IMR-90 (cell line): ENCODE measurements at places on chromosomes 6 and 20.

DNA sequence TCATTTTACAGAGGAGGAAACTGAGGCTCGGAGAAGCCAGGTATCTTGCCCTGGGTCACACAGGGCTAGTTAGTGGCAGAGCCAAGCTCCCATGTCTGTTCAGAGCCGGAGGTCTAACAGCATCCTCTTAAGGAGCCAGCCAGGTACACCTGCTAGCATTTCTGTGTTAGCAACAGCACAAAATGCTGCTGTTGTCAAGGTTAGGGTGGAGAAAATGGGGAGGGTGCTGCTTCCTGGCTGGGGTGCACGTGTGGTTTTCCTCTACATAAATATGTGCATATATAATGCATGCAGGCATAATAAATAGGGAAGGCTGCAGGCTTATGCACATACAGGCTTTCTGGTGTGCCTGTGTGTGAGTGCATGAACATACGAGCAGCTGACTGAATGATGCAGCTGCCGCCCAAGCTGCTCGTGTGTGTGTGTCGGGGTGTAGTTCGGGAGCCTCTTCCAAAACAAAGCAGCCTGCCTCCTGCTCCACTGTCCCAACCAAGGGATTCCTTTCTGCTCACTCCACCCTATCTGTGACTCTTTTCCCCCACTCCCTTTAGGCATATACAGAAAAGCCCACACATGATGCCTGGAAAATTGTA, 86.6 kb downstream of the CD40 start:
- DNase-seq, result no peak

- peak; percentile 30 for DNase-seq
Measured at GRCh38 chr6:87832025-87832825, 130.2 kb upstream of the AKIRIN2 start.

- no peak for DNase-seq
Measured at GRCh38 chr6:20605061-20605460, 70.8 kb downstream of the CDKAL1 start.

DNA sequence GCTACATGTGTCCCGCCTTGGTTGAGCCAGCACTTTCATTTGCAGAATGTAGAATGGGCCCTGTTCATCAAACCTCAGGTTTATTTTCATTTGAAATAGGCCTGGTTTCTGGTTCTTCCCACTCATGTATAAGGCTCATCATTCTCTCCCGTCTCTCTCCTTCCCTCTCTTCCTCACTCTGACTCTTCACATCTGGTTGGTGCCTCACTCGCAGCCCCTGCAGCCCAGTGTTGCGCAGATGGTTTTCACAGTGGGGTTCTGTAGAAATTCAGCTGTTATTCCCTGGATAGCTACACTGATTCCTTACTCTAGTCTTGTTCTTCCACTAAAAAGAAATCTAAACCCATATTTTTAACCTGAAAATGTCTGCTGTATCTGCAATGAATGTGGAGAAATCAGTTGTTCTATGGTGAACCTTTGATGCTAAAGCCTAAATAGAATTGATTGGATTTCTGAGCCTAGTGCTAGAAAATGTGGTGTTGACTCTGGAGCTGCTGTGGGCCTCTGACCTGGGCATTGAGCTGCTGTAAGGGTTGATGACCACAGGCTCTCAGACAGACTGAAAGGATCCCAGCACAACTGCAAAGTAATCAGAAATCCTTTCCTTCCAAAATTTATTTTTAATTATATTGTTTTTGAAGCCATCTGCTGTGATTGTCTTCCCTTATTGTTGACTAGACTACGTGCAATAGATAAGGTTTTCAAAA, 150.3 kb downstream of the TMEM242 start:
- DNase-seq, result no peak

- no peak for DNase-seq
Measured at GRCh38 chr20:48718786-48719578, 108.8 kb downstream of the PREX1 start.

DNA sequence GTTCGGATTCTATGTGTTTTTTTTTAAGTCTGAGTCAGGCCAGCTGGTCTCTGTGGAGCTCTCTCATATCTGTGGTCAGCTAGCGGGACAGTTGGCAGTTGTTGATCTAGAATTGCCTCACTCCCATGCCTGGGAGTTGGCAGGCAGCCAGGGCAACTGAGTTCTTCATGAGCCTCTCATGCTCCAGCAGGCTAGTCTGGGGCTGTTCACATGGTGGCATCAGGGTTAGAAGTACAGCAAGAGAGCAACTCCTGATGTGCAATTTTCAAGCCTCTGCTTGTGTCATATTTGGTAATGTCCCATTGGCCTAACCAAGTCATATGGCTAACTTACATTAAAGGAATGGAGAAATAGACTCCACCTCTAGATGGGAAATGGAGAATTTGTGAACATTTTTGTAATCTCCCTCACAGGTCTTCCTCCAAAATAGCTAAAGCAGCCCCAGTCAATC, 6.7 kb upstream of the IFT52 start:
- peak; percentile 97 for DNase-seq

GRCh38 chr6:99422912-99423311, 2.2 kb downstream of the PNISR start:
- DNase-seq, result no peak

GRCh38 chr6:100415768-100416167, 49.0 kb downstream of the SIM1 start:
- DNase-seq, result no peak

- no peak for DNase-seq
Measured at GRCh38 chr6:34332251-34333198, 59.9 kb downstream of the NUDT3 start.

DNA sequence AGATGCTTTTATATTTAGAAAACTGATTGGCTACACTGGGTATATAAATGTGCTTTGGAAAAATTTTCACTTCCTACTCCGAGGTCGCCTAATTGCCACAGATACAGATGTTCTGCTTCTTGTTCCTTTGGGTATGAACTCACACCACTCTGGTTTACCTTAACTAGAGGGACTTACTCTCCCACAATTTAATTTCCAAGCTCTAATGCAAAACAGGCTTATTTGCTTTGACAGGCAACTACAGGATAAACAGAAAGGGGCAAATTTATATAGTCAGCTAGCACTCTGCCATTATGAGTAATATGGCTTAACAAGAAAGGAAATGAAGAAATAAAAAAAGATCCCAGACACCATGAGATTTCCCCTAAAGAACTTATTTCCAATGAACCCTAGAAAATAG, 156.9 kb upstream of the ZFP64 start:
- DNase-seq, result no peak

GRCh38 chr6:140048202-140048790, 673.8 kb upstream of the CITED2 start:
- DNase-seq, result no peak

DNA sequence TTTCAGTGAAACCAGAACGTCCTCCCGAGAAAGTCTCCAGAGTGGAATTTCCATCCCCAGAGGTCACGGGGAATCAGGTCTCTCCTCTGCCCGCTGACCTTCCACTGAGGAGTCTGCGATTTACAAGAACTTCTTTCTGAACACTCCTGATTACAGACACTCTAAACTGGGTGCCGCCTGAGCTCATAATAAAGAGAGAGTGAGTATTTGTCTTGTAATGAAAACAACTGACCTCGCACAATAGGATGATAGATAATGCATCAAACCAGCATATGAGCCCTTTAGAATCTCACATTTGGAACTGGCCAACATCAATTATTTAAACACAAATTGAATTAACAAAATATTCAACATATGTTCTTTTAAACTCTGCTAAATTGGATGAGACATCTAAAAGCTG, 47.5 kb downstream of the DLL1 start:
- DNase-seq, result no peak

GRCh38 chr20:62832212-62832922, 15.5 kb downstream of the COL9A3 start:
- DNase-seq, result no peak

- peak; percentile 27 for DNase-seq
Measured at GRCh38 chr6:25173246-25173645, 105.9 kb upstream of the CARMIL1 start.

DNA sequence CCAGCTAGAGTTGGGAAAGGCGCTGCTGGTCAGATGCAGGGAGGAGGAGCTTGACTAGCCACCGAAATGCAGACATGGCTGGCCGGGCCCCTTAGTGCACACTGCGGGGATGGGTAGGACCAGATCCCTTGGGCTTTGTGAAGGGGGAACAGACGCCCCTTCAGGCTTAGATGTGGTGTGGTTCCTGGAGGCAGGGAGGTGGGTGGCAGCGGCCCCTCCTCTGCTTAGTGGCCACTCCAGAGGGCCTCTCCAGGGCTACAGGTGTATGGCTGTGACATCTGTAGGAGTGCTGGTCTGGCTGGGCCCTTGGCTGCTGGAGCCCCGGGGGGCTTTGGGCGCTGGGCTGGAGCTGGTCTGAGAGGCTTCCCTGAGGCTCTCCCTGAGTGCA, 5.9 kb downstream of the CCND3 start:
- DNase-seq, result no peak

GRCh38 chr20:61934716-61935530, 130.8 kb downstream of the TAF4 start:
- peak; percentile 46 for DNase-seq

DNA sequence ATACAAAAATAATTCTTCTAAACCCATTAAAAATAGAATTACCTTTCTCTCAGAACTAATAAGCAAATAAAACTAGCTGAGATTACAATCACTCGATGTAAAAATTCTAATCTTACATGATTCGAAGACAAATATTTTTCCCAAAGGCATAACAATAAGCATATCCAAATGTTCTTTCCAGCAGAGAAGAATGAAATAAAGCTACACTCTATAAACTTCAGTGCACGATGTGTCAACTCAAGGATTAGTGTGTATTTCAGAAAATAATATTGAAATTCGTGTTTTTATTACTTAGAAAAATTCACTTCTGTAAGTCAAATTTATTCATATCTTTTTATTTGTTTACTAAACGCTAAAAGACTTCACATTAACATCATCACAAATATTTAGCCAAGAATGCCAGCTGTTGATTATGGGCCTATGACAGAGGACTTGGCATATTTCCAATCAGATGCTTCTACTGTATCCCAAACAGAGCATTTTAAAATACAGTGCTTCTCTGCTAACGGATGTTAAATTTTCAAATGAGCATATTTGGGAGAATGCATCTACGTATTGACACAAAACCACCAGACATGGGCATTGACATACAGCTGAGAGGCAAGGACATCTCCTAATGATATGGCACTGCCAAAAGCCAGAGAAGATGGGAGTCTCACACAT, 54.7 kb upstream of the PDE7B start:
- peak; percentile 7 for DNase-seq

DNA sequence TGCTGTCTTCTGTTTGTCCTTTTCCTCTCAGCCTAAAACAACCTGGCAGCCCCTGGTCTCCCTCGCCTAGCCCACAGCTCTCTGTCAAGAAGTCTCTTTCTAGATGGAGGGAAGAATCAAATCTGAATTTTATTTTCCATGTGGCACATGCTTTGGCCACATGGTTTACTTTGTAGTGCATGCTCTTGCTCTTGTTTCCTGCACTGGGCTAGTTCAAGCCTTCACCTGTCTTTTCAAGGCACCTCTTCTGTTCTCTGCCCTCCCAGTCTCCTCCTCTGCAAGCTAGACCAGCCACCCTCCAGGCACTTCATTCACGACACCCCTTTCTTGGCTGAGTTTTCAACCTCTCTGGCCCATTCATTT, 7.6 kb downstream of the PPP1R14C start:
- no peak for DNase-seq

DNA sequence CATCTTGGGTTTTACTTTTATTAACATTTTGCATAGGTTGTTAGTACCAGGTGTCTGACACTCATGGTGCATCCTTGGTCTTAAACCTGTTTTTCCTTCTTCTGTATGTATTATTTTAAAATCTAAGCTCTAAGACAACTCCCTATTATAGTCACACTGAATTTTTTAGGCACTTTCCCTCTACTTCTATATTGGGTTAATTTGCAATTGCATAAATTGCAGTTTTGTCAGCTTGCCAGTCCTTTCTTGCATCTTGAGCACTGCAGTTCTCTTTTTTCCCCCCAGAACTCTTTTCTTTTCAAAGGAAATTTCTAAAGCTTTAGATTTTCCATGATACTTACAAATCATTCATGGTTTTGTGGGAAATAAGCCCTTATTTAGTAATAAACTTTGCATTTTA, 70.6 kb downstream of the ZNF292 start:
- no peak for DNase-seq

DNA sequence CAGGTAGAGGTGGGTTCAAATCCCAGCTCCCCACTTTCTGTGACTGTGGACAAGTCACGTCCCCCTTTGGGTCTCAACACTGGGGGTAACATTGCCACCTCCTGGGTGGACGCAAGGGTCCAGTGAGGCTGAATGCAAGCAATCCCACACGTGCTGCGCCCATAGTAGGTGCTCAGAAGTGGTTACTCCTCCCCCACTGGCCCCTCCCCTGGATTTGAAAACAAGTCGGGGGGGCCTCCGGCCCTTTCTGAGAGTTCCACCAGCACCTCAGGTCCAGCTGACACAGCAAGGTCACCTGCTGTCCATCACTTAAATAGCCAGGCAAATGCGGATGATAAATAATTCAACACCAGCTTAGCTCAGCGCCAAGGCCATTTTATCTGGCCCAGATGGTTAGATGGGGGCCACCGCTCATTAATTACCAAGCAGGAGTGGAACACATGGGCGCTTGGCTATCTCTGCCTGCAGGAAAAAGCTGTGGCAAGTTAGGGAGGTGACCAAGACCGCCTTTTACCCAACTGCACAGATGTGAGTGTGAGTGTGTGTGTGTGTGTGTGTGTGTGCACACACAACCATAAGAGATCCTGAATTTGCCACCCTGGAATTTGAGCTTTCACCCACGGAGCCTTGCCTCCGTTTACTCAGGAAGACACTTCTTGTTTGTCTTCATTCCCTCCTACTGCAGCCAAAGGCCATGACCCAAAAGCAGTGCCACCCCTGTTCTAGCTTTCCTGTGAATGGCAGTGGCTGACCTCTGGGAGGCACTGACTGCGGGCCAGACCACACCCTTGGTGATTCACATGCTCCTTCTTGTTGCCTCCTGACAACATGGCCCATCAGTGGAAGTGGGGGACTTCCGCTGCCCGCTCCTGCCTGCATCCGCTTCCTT, 34.7 kb upstream of the KCNB1 start:
- DNase-seq, result no peak

DNA sequence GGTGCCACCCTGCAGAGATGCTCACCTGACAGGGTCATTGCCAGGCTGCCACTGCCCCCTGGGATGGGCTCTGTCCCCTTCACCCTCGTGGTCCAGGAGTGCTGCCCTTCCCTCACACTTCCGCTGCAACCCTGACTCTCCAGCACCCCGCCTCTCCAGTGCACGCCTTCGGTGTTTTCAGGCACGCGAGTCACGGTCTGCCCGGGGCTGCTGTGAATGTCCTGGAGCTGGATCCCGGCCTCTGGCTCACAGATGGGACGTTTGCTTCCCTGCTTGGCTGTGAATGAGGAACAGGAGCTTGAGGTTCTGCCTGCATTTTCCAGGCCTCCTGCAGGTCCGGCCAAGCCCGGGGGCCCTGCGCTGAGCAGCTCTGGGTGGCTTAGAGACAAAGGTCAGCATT, 343.4 kb downstream of the SMOC2 start:
- no peak for DNase-seq

DNA sequence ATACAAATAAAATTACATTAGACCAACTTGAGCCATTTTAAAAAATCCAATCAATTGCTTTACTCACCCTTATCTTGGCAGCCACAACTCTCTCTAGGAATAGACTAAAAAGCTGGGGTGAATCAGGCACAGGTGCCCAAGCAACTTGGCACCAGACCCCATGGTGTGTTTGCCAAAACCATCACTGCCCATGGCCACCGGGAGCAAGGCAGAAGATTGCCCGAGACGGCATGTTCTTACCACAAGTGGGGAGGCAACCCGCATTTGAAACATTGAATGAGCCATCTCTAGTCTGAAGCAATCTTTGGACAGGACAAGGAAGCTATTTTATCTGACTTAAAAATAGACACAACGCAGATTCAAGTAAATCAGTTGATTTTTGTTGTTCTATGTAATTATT, 69.0 kb downstream of the SMLR1 start:
- DNase-seq, result no peak

- DNase-seq, result peak; percentile 99
Measured at GRCh38 chr6:12483712-12484111, 193.6 kb downstream of the EDN1 start.
